Suprapubic skin (tissue), 4 donors: ENCODE measurements at places on chromosomes 4 and X. TPM values are rescaled to one million over a fixed set of nuclear protein-coding genes. Genes with fewer than 3 reads are reported as not detected.

FGFBP1 gene
- 28.7 TPM for total RNA-seq

ZDHHC15 gene
- 0.65 TPM for total RNA-seq

BEX2 gene
- 10.3 TPM for total RNA-seq

GPM6B gene
- total RNA-seq: 19.0 TPM

MAGEA1 gene
- not detected for total RNA-seq

CDX4 gene
- total RNA-seq: 0.38 TPM

ZGRF1 gene
- total RNA-seq: 2.0 TPM

WDR44 gene
- total RNA-seq: 10.5 TPM

SLC49A3 gene
- total RNA-seq: 18.3 TPM

TLR10 gene
- 0.16 TPM for total RNA-seq

NOX1 gene
- total RNA-seq: not detected

PABPC5 gene
- 0.24 TPM for total RNA-seq

CASP3 gene
- 16.6 TPM for total RNA-seq

HTR2C gene
- total RNA-seq: not detected

LIMCH1 gene
- total RNA-seq: 8.5 TPM

IDH3G gene
- 105 TPM for total RNA-seq

SH3BP2 gene
- total RNA-seq: 116 TPM

CXCL11 gene
- total RNA-seq: not detected

DNAAF6 gene
- not detected for total RNA-seq

KIAA1210 gene
- 0.05 TPM for total RNA-seq

PAK3 gene
- 2.7 TPM for total RNA-seq

CLNK gene
- 0.11 TPM for total RNA-seq

GYG2 gene
- 7.1 TPM for total RNA-seq

TENM3 gene
- 2.9 TPM for total RNA-seq

NELFA gene
- total RNA-seq: 36.0 TPM

ZNF185 gene
- total RNA-seq: 64.8 TPM

APLN gene
- total RNA-seq: 0.38 TPM

IGFBP7 gene
- total RNA-seq: 152 TPM

IL13RA2 gene
- not detected for total RNA-seq

SLC2A9 gene
- 9.2 TPM for total RNA-seq

SMIM10 gene
- 1.4 TPM for total RNA-seq

SPANXN4 gene
- total RNA-seq: not detected

DOK7 gene
- 2.8 TPM for total RNA-seq

RRH gene
- total RNA-seq: 0.78 TPM

HERC5 gene
- 1.1 TPM for total RNA-seq

GJB1 gene
- total RNA-seq: 2.5 TPM

TLR7 gene
- 0.15 TPM for total RNA-seq

MCF2 gene
- total RNA-seq: not detected

FANCB gene
- total RNA-seq: 1.9 TPM

USP9X gene
- 62.5 TPM for total RNA-seq

MAGEB1 gene
- not detected for total RNA-seq

PRIMPOL gene
- total RNA-seq: 6.8 TPM

EBP gene
- total RNA-seq: 43.4 TPM

HEPH gene
- 9.8 TPM for total RNA-seq

H2BW2 gene
- not detected for total RNA-seq
